Kidney (tissue), 22 donors: ENCODE measurements at places on chromosomes 2 and 18.

DNA sequence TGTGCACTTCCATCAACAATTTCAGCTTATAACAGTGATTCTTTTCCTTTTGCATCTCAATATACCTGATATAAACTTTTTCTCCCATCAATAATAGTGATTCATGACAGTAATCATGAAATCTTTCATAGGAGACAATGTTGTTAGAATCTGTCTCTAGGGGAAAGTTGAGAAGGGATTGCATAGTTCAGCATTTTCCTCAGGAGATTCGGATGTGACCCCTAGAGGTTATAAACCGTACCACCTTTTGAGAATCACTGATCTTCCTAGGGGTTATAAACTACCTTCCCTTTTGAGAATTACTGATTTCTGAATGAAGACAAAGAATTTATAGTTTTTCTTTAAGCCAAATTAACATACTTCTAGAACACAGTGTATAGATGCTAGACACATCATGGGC is 53.0 kb upstream of the GALNT3 start:
- DNase-seq = no peak

- DNase-seq = no peak
These were observed 18.5 kb upstream of the KYNU start for GRCh38 chr2:142858961-142859360.

- DNase-seq = no peak
These were observed 163.6 kb downstream of the C1D start for GRCh38 chr2:67899187-67899586.

DNA sequence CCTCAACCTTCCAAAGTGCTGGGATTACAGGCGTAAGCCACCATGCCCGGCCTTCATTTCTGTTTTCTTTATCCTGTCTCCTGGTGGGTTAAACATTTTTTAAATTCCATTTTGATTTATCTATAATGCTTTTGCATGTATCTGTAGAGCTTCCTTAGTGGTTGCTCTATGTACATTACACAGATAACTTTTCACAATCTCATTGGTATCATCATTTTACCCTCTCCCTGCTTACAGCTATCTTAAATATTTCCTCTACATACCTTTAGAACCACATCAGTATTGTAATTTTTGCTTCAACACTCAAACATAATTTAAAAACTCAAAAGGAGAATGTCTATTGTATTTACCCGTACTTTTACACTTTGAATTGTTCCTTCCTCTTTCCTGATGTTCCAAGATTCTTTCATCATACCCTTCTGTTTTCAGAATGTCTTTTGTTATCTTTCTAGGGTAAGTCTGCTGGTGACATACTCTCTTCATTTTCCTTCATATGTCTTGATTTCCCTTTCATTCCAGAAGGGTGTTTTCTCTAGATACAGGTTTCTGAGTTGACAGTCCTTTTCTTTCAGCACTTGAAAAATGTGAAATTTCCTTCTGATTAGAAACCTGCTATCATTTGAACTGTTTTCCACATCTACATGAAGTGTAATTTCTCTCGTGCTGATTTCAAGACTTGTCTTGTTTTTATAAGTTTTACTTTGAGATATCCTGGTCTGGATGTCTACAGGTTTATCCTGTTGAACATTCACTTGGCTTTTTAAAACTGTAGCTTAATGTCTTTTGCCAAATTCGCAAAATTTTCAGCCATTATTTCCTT is 21.9 kb downstream of the PPP3R1 start:
- DNase-seq = no peak

GRCh38 chr2:221876016-221876415 is 303.9 kb upstream of the EPHA4 start:
- no peak for DNase-seq

DNA sequence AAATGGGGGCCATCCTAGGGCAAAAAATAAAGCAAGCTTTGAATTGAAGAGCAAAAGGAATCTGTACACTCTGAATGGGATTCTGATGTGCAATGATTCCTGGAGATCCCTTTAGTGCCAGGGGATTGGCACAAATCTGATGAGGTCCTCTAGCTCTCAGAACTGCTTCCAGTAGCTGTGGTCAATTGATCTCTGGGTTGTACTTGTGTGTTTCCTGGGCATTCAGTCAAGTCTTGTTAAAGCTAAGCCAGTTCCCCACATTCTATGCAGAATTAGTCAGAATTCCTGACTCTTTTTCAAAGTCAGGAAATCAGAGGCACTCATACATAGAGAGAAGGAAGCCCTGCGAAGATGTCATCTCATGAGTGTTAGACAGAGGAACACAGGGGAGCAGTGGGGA is 161.3 kb downstream of the DNER start:
- DNase-seq = no peak

DNA sequence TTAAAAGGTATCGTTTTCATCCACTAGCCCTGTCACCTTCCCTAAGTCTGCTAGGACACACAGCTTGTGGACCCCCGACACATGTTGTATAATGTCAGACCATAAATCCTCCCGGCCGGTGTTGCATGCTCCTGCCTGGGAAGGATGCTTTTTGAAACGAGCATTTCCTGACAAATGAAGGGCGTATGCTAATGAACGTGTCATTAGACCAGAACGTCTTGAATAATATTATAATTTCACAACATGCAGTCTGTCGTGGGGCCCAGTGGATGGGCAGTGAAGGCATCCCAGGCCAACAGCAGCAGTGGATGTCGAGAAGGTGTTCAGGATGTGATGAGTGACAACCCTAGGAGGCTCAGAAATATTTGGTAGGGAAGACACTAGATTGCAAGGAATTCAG is 7.5 kb downstream of the CHRNA1 start:
- no peak for DNase-seq

DNA sequence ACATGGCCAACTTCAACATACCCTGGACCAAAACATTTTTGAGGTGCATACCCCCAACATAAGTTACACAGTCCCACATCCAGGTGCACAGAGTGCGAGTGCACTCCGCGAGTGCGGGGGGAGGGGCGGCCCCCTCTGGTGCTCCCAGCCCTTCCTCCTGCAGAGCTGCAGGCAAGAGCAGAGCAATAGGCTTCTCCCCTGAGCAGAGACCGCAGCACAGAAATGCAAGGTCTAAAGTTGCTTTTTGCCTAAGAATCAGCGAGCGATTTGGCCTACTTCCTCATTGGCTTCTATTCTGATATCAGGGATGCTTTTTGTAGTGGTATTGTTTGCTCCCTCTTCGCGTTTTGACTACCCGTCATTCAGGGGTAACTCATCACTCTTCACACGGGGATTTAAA is 40.6 kb downstream of the BOLA3 start:
- no peak for DNase-seq
